Activated naive CD4-positive, alpha-beta T cell treated with anti-CD3 and anti-CD28 coated beads for 36 hours (primary cell): ENCODE measurements at places on chromosomes 4 and X. TPM values are rescaled to one million over a fixed set of nuclear protein-coding genes. Genes with fewer than 3 reads are reported as not detected.

DNA sequence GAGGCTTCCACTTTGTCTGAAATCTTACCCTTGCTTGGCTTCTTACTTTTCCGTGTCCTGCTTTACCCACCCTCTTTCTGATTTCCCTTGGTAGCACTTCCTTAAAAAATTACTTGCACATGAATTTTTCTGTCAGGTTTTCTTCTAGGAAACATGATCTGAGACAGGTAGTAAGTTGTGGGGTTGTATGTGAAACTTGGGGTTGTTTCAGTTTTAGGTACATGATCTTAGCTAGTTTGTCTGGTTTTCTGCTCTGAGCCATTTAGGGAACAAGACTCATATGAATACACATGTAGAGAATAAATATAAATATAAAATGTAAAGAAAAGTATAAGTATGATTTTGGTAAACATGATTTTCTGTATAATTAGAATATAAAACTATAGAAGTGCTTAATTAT lies 17.4 kb upstream of the ARMCX2 start:
- no peak for DNase-seq

DNA sequence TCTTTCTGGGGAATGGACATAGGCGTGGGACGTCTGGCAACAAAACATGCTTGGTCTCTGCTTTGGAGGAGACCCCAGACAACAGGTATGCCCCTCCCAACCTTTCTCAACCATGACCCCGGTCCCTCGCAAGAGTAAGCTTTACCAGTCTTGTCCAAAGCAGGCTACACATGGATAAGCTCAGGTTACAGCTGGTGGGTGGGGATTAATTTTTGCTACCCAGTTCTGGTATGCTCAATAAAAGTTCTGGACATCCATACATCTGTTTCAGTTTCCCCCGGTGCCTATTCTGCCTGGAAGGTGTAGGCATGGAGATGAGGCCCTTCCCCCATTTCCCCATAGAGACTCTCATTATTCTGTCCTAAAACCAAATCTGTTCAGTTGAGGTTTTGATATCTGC lies 54.5 kb upstream of the NOCT start:
- DNase-seq = no peak

DNA sequence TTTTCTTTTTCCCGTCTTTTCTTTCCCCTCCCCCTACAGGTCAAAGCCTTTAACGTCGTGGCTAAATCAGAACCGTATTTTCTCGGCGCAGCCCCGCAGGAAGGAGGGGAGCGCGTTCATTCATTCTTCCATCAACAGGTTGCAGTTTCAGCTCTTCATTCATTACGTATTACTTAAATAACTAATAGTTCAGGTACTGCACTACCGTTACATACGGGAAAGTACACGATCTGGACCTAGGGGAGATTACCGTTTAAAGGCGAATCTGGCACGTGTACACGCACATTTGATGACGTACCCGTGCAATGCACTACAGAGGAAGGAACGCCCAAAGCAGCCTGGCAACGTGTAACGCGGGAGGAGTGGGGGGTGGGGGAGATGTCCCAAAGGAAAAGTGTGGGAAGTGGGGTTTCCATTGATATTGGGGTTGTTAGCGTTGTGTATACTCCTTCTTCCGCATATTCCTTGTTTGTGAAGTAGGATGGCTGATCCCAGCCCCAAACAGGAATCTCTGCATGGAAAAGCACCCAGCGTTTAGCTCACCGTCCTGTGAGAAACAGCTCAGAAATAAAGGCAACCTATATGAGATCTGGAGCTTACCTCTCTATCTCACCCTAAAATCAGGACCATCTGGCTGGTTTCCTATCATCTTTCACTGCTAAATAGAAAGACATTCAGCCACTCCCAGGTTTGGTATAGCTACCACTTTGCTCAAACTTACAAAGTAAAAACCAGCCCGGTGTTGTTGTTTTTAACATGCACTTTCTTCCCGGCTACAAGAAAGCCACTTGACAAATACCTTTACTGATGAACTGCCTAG lies 585 bp upstream of the SEC24D start:
- DNase-seq = peak; percentile 81

NLRP2B gene
- total RNA-seq = not detected

GRCh38 chr4:67080046-67080557 lies 465.2 kb downstream of the CENPC start:
- no peak for DNase-seq

- DNase-seq = no peak
Measured at GRCh38 chr4:179941911-179942310, 2301.3 kb upstream of the TENM3 start.

ARL13A gene
- total RNA-seq = not detected

STBD1 gene
- not detected for total RNA-seq

PITX2 gene
- total RNA-seq = not detected

- DNase-seq = peak; percentile 4
Measured at GRCh38 chrX:29478336-29479069, 736.9 kb upstream of the MAGEB2 start.

GRCh38 chr4:186248643-186249042 lies 17.3 kb upstream of the F11 start:
- no peak for DNase-seq

DNA sequence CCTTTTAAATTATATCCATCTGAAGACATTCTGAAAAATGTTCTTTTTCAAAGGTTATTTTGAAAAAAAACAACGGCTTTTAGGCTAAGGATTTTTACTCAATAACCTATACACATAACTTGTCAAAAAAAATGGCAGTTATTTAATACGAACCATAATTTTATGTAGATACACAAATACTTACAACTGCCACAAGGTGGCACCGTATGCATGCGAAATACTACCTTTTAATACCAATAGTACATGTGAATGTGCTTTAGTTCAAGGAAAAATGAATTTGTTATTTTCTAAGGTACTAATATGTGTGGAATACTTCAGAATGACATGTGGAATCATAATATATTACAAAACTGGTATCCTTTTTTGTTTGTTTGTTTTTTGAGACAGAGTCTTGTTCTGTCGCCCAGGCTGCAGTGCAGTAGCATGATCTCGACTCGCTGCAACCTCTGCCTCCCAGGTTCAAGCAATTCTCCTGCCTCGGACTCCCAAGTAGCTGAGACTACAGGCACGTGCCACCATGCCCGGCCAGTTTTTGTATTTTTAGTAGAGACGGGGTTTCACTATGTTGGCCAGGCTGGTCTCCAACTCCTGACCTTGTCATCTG lies 4.6 kb upstream of the MAD2L1 start:
- peak; percentile 79 for DNase-seq

- no peak for DNase-seq
Measured at GRCh38 chr4:119037709-119038108, 97.9 kb upstream of the MYOZ2 start.

DNA sequence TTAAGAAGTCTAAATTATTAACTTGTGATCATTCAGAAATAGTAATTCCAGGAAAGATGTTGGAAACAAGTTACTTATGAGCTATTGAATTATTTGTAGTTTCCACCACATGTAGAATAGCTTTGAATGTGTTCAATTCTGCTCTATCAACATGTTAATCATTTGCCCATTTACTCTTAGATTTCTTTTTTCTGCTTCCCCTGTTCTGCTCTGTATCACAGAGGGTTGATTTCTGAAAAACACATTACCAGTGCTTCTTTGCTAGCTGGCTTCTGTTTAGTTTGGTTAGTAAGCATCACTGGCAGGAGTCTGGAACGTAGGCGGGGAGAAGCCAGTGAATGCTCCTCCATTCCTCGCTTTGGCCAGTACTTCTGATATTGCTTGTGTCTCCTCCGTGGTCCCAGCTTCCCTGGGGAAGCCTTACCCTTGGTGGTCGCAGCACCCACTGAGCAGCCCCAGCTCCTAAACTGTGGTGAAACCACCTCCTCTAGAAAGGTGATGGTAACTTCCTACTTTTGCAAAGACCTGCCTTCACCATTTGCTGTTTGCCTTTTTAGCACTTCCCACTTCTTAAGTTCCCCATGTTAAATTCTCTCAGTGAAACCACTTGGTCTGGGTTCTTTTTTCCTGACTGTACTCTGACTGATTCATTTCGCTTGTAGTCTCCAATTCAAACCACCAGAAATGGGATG lies 40.3 kb upstream of the GALNT7 start:
- no peak for DNase-seq

DNA sequence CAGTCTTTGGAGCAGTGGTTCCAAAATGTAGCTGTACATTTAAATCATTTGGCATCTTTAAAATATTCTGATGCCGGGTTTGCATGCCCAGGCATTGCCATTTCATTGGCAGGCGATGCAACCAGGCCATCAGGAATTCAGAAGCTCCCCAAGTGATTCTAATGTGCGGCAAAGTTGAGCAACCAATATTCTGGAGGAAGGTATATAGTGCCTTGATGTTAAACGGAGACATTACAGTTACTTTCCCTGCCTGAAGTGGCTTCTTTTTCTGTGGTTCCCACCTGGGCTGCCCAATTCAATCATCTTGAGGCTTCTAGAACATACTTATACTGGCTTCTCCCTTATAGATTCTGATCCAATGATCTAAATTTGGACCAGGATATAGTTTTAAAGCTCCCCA lies 68.7 kb upstream of the PGM2 start:
- DNase-seq = no peak

GRCh38 chrX:71251466-71251973 lies 2.4 kb downstream of the ZMYM3 start:
- DNase-seq = peak; percentile 51

TACR3 gene
- not detected for total RNA-seq

DNA sequence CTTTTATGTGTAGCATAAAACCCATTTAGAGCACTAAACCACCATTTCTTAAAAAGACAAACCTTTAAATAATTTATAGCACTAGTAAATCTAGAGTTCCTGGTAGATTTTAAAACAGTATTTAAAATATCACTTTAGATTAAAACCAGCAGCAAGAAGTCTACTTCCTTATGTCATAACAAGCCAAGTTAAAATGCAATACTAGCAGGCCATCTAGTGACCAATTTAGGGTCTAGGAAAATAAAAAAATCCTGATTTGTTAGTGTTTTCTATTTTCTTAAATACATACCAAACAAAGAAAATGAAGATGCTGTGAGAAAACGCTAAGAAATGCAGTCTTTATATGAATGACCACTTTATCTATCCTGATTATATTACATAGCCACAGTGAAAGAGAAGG lies 53.9 kb downstream of the PAPSS1 start:
- no peak for DNase-seq

TCEAL5 gene
- total RNA-seq = 0.32 TPM

ABCE1 gene
- total RNA-seq = 174 TPM

DNA sequence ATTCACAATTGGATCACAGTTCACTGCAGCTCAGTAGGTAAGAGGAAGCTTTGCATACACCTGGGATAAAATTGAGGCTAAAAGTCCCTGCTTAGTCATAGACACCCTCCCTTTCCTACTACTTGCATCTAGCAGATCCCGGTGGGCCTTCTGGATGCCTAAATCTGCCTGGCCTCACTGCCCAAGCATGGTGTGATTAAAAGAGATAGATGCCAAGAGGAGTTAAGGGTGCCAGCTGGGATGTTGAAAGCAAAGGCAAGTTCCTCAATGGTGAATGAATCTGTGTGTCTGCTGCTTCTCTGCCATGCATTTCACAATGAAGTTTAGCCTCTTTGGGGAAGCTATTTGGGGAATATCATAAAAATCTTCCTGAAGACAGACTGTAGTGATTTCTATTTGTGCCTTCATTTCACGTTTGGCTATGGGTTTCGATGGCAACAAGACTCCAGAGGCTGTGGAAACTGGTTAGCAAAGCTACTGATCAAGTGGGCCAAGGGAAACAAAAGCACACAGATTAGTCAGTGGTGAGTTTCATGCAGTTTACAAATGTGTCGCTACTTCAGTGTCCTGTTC lies 534.0 kb downstream of the ANKRD50 start:
- no peak for DNase-seq

- DNase-seq = no peak
Measured at GRCh38 chr4:86603311-86603885, 9.3 kb downstream of the PTPN13 start.

MRFAP1L1 gene
- 38.6 TPM for total RNA-seq

AVPR2 gene
- not detected for total RNA-seq

DNA sequence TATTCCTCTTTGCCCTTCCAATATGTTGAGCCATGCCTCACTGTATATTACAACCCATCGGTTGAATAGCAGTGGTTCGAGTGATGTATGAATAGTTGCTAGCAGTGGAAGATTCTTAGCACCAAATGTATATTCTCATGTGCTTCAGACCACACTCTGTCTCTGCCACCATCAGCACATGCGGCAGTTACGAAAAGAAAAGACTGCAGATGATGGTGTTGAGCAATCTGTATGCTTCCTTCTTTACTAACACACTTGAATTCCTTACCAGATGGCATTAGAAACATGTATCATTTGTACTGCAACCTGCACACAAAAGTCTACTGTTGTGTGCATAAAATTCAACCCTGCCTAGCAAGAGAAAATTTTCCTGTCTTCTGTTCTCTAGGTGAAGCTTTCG lies 214.6 kb downstream of the ENOX2 start:
- no peak for DNase-seq

DNA sequence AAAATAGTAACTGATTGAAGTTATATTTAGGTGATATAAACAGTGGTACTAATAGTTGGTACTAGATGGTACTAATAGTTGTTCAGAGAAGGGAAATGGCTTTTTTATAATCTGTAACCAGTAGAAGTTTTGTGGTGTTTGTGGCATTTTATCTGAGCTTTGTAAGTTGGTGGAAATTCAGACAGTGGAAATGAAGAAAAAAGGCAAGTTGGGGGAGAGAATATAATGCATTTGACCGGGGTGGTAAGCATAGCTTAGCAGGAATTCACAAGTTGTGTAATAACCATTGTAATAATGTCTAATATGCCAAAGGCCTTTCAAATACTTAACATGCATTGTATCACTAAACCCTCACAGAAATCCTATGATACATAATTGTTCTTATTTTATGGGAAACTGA lies 36.3 kb downstream of the DTHD1 start:
- DNase-seq = no peak

TCEAL7 gene
- not detected for total RNA-seq

AKAP14 gene
- total RNA-seq = not detected

NHS gene
- total RNA-seq = 7.8 TPM

- no peak for DNase-seq
Measured at GRCh38 chrX:20402956-20403355, 136.2 kb upstream of the RPS6KA3 start.

GRCh38 chr4:140353786-140354185 lies 19.7 kb upstream of the SCOC start:
- no peak for DNase-seq

- DNase-seq = peak; percentile 7
Measured at GRCh38 chr4:86594559-86595425, 677 bp downstream of the PTPN13 start.

- no peak for DNase-seq
Measured at GRCh38 chr4:32061916-32062315, 1341.7 kb downstream of the PCDH7 start.

DNA sequence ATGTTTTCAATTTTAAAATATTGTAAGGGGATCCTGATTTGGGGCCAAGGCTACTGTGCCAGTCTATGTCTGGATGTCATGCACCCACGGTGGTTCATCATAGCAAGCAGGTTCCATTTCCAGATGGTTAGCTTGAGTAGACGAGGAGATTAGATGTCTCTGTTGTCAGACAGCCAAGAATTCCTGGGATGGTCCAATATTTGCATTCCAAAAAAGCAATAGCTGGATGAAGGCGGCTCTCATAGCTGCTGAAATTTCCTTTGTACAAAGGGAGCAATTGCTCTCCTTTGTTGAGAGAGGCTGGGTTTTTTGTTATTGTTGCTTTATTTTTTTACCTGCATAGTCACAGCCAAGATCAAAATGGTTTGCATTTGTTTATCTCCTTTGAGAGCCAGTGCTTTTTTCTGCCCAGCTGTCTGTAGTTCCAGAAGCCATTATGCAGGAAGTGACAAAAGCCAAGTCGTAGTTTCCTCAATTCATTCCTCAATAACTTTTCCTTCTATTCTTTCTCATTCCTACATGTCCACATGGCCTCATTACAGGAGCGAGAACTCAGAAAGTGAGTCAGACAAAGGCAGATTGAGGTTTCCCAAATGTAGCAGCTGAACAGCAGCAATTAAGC lies 107.9 kb downstream of the MMRN1 start:
- no peak for DNase-seq
